ENCODE measurements at places on chromosomes 2 and 18. TPM values are rescaled to one million over a fixed set of nuclear protein-coding genes. Genes with fewer than 3 reads are reported as not detected.

KCNF1 gene
- total RNA-seq, result 0.16 TPM

SNED1 gene
- 37.1 TPM for total RNA-seq

GALM gene
- total RNA-seq, result 9.5 TPM

PROC gene
- total RNA-seq, result not detected

COX7A2L gene
- total RNA-seq, result 149 TPM

SLC30A3 gene
- 0.28 TPM for total RNA-seq

SERPINB13 gene
- total RNA-seq, result not detected

CCL20 gene
- total RNA-seq, result 6.4 TPM

PLGLB1 gene
- total RNA-seq, result 1.1 TPM

REG1B gene
- not detected for total RNA-seq

SDC1 gene
- total RNA-seq, result 0.36 TPM

C1GALT1C1L gene
- 4.3 TPM for total RNA-seq

SLC40A1 gene
- total RNA-seq, result 45.3 TPM

ZSWIM2 gene
- total RNA-seq, result not detected

DPP10 gene
- 3.6 TPM for total RNA-seq

GRB14 gene
- total RNA-seq, result 19.8 TPM

UGT1A3 gene
- total RNA-seq, result not detected

PLA2R1 gene
- 12.2 TPM for total RNA-seq

TMEM247 gene
- not detected for total RNA-seq

IL36B gene
- not detected for total RNA-seq

REG3A gene
- not detected for total RNA-seq

C2orf78 gene
- total RNA-seq, result not detected

ABCG5 gene
- not detected for total RNA-seq

TRIM43 gene
- not detected for total RNA-seq

TGFA gene
- total RNA-seq, result 0.33 TPM

GCFC2 gene
- 22.2 TPM for total RNA-seq

SCYGR4 gene
- total RNA-seq, result not detected

CXCR1 gene
- not detected for total RNA-seq

SLC16A14 gene
- 0.71 TPM for total RNA-seq

GCG gene
- not detected for total RNA-seq

UGT1A6 gene
- not detected for total RNA-seq

FOXD4L1 gene
- 0.36 TPM for total RNA-seq

FOSL2 gene
- total RNA-seq, result 65.8 TPM

GKN2 gene
- not detected for total RNA-seq

UNC80 gene
- 2.4 TPM for total RNA-seq

TNFAIP6 gene
- total RNA-seq, result 4.1 TPM

MAB21L4 gene
- not detected for total RNA-seq

EDAR gene
- total RNA-seq, result not detected
